ENCODE measurements at places on chromosomes 1 and 21.

DNA sequence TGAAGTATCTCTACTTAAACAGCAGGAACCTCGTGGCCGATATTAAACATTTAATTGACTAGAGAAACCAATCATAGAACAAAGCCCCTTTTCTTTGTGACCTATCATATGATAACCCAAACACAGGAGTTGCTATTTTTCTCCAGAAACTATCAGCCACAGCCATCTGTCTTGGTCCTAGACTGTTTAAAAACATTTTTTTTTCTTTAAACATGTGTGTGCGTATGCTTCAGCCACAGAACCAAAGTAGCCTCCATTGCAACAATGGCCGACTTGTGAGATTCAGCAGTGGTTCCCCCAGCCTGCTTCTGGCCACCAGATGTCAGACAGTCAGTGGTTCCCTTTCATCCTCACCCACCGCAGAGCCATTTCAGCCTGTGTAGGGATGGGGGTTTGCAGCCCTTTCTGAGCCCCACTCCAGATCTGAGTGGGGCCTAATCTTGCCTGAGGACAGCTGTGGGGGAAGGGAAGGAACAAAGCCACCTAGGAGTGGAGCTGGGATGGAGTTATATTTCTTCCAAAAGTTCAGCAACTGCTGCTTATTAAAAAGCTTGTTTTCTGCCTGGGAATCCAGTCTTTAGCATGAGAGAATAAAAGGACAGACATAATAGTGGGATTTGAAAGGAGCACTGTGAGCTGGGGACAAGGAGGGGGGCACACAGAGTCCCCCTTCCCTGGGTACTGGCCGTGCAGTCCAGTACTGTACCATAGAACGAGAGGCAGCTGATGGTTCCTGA lies 11.7 kb upstream of the IGSF3 start:
- no peak for DNase-seq

GRCh38 chr1:58441699-58442098 lies 104.8 kb downstream of the OMA1 start:
- no peak for DNase-seq

GRCh38 chr1:40795811-40796586 lies 12.4 kb downstream of the KCNQ4 start:
- DNase-seq = no peak

GRCh38 chr1:7745783-7746182 lies 25.3 kb upstream of the VAMP3 start:
- no peak for DNase-seq

DNA sequence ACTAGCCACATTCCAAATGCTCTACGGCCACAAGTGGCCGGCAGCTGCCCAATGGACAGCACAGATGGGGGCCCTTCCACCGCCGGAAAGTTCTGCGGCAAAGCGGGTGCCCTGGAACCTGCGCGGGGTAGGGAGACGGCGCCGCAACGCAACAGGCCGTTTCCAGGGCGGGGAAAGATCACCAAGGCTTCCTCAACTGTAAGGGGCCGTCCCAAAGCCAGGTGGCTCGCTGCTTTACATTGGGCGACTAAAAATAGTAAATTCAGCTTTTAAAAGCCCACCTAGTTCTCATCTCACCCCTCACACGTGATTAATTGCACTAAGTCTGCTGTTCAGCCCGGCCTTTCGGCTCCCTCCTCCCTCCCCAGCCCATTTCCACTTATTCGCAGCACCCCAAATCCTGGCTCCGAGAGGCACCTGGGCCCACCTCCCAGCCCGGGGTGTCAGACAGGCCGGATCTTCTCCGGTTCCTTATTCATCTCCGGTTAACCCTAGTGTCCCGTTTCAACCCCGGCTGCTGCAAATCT lies 643 bp downstream of the CFAP298 start:
- DNase-seq = peak; percentile 16

DNA sequence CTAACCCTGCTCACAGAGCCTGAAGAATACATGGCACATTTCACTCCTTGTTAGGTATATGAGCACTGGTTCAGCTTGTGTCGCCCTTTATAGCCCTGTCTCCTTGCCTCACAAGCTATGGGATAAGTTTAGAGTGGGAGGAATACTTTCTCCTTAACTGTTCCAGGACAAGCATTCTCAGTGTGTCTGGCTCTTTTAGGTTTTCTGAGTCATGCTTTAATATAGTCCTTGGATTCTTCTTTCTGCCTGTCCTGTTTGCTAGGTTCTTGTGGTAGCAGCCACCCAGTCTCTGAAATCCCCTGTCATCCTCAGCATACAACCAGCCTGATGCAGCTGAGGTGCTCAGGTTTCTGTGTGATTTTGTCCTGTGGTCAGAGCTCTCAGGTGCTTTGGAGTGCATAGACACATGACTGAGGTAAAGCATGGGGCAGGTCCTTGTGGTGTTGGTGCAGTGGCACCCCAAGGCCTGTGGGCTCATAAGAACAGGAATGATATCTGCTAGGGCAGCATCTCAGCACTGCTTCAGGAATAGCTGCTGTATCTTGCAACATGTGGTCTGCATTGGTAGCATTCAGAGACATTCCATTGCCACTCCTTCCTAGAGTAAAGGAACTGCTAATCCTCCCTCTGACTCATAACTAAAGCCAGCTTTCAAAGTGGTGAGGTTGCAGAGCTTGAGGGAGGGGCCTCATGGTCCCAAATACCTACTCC lies 14.2 kb upstream of the CASQ2 start:
- no peak for DNase-seq

- DNase-seq = peak; percentile 63
Measured at GRCh38 chr1:19643602-19644394, at the start of gene NBL1. TSS of gene NBL1 (plus strand) at chr1:19644311. CDS start at chr1:19655031, 10,720 bp downstream.

DNA sequence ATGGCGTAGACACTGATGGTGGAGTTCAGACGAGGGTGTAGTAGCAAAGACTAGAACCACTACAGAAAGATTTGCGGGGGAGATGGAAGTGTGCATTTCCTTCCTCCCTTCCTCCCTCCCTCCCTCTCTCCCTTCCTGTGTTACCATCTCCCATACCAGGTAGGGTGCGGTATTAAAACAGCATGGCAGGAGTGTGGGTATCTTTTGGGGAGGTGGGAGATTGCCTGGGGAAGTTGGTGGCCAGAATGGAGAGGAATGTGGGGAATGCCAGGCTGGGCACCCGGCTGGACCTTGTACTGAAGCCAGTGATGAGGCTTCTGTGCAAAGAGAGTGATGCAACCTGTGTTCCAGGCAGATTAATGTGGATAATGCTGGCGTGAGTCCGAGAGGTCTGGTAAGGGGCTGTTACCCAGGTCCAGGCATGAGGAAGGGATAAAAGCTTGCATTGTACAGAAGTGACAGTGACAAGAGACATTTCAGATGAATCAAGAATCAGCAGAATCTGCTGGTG lies 30.3 kb upstream of the PPP2R5A start:
- DNase-seq = no peak

DNA sequence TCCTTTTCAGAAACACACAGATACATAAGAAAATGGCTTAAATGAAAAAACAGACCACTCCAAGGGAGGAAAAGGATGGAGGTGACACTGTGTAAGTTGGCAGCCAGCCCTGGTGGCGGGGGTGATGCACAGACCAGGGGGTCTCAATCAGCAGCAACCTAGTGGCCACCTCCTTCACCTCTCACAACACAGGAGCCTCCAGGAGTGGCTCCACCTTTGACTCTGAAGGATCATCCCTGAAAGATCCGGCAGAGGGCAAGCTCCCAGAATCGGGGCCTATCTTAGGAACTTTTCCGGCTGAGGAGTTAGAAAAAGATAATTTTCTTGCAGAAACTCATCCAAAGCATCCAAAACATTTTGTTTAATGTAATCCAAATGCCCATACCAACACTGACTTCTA lies 51.2 kb upstream of the SMYD2 start:
- no peak for DNase-seq

DNA sequence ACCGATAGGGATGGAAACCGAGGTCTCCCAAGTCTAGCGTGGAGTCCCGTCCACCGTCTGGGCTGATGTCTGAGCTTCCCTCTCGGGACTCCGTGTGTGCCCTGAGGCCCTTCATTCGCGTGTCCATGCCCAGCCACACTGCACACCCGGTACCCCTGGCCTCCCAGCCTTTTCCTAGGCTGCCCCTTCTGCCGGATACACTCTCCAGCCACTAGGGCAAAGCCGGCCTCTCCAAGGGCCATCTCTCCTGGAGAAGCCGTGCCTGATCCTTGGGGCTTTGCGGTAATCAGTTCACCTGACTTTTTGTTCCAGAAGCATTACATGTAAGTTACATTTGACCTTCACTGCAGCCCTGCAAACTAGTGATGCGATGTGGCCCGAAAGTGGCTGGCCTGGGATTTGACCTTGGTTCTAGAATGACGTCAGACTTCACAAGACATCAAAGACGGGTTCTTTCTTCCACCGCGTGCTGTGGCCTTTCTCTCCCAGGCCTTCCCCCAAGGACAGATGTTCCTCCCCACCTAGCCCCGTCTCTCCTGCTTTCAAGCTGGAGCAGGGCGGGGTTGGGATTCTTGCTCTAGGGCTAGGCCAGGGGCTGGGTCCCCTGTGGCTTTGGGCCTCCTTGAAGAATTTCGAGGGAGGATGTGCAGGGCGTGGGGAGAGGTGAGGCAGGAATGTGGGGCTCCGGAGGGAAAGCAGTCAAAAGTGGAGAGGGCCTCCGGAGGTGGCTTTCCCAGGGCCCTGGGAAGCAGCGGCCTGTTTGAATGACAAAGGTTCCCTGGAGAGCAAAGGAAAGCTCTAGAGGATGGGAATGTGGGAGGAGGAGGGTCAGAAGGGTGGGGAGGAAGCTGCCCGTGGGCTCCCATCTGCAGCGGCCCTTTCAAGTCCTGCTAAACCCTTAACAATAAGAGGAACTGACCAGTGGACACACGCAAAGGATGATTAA lies 49.7 kb upstream of the SLC2A1 start:
- no peak for DNase-seq

DNA sequence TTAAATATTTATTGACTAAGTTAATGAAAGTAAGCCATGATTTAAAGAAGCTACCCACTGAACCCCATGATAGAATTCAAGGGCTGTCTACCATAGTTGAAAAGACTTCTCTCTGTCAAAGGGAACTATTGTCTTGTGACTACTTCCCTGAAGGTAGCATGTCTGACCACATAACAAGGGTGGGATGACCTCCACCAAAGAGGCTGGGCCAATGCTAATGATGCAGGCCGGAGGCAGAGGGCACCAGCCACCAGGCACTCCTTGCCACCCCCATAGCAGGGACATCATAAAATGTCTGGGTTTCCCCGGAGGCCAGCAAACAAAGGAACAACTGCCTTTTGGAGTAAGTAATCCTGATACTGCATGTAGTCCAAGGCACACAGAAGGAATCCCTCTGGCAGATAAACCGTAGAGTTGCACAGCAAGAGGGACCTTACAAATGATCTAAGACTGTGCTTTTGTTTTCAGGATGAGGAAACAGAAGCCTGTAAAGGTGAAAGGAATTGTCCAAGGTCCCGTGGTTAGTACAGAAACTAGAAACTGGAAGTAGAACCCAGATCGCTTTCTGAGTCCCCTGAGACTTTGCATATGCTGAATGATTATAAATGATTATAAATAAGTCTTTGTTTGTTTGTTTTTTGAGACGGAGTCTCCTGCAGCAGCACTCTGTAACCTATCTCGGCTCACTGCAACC lies 33.5 kb upstream of the ITPKB start:
- DNase-seq = no peak

DNA sequence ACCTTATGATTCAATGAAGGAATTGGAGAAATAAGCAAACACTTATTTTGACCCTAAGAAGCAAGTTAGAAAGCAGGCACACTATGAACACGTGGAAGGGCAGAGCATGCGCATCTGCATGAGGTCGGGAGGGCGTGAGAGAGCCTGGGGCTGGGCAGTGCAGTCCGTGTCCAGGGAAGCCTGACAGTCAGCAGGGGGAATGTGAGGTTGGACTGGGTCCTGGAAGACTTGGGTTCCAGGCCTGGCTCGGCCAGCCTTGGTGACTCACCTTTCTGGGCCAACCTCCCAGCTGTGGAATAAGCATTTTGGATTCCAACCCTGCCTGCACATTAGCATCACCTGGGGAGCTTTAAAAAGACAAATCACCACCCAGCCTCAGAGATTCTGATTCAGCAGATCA lies 26.6 kb upstream of the LMX1A start:
- DNase-seq = no peak

- DNase-seq = no peak
Measured at GRCh38 chr21:32726839-32727686, 750 bp downstream of the SYNJ1 start.

- DNase-seq = no peak
Measured at GRCh38 chr1:52709016-52709415, 10.9 kb upstream of the COA7 start.

DNA sequence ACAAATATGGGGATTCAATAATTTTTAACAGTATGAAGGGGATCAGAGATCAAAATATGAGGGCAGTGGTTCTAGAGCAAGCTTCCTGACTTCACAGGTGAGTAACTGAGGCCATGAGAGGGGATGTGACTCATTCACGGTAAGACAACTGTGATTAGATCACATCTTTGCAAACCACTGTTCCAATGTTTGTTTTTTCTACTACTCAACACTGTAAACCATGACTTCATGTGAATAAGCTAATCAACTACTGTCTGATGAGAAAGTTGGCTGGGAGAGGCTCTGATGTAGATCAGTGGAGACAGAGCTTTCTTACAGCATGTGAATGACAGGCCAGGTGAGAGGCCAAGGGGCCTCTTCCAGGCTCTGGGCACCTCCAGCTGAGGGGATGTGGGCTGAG lies 84.7 kb downstream of the BRINP2 start:
- no peak for DNase-seq

- no peak for DNase-seq
Measured at GRCh38 chr1:18723701-18724411, 93.2 kb downstream of the PAX7 start.

All from T-helper 9 cell (primary cell).